ENCODE measurements at places on chromosomes 3 and 15. TPM values are rescaled to one million over a fixed set of nuclear protein-coding genes. Genes with fewer than 3 reads are reported as not detected.

Gene CMTM7
- polyA plus RNA-seq = 73.0 TPM

DNA sequence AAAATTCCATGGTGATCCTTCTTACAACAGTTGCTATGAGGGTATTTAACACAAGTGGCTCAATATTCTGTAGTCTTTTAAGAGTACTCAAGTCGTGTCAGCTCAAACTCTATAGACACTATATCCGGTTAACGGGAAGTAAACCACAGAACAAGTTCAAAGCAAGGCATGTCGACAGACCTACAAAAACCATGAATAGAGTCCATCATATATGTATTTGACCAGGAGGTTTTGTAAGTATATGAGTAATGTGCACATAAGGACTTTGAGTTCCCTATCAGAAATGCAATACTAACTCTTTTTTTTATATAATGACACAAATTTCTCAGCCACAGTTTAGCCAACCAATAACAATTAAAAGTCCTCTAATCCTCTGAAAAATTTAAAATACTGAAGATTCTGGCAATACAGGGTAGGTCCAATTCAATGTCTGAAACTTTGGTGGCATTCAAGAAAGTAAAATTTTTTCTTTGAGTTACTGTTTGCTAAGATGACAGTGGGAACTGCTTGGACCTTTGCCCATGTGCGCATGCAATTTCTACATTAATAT is 93.7 kb downstream of the NEK10 start:
- DNase-seq = no peak

Gene ZNF385D
- 23.7 TPM for polyA plus RNA-seq

DNA sequence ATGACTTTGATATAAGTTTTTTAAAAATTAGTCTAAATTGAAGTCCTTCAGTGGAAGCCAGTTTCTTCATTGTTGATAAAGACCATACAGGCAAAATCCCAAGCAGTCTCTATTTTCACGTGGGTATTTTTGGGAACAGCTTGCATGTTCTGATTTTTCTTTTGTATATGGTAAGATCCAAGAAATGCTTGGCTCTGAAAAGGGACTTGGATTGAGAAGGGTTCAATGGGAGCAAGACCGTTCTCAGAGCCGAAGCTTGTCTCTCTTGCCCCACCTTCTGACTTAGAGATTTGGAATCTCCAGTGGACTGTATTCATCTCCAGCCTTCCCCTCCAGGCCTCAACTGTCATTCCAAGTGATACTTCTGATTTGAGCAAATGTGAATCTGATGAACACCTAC is 175.5 kb downstream of the CHDH start:
- DNase-seq = no peak

Gene LIPC
- polyA plus RNA-seq = 0.31 TPM

Gene CAND2
- 5.6 TPM for polyA plus RNA-seq

Gene AHSG
- polyA plus RNA-seq = not detected

- DNase-seq = peak; percentile 14
Observed at GRCh38 chr15:36598529-36599177, 19.2 kb downstream of the CDIN1 start.

- no peak for DNase-seq
Observed at GRCh38 chr3:134377896-134378295, 3.6 kb upstream of the AMOTL2 start.

Gene TRIM42
- not detected for polyA plus RNA-seq

- DNase-seq = peak; percentile 56
Observed at GRCh38 chr15:64686130-64686735, 89.2 kb downstream of the RBPMS2 start.

GRCh38 chr15:25713736-25714537 is 149.2 kb downstream of the ATP10A start:
- DNase-seq = no peak

Gene RBPMS2
- 6.1 TPM for polyA plus RNA-seq

Gene HESX1
- polyA plus RNA-seq = 3.9 TPM

Gene DPPA4
- 3.6 TPM for polyA plus RNA-seq

DNA sequence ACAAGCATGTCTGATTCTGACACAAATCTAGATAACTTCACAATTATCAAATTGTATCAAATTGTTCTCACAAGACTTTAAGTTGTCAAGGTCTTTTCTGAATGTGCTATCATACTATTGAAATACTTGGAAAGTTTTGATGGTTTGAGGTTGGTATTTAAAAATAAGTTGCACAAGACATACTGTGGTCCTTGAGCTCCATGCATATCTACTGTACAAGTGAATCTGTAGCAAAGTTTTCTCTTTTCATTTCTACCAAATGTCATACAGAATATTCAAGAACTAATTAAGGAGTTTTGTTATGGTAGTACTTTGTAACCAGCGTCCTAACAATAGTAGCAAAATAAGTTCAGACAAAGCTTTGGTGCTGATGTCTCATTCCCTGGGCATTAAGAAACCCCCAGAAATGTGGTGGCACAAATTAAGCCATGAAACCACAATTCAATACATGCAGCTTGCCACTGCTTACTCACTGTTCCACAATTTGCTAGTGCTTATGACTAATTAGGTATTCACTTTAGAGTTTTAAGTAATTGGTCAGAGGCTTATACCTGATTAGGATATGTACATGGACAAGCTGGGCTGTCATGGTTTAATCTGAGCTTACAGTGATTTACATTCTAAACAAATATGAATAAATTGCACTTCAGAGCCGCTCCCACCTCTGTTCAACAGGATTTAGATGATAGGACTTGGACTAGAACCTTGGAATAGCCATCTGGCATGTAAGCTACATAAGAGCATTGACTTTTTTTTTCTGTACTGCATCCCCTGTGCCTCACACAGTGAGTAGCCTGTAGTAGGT is 8.8 kb downstream of the TBC1D23 start:
- DNase-seq = no peak

DNA sequence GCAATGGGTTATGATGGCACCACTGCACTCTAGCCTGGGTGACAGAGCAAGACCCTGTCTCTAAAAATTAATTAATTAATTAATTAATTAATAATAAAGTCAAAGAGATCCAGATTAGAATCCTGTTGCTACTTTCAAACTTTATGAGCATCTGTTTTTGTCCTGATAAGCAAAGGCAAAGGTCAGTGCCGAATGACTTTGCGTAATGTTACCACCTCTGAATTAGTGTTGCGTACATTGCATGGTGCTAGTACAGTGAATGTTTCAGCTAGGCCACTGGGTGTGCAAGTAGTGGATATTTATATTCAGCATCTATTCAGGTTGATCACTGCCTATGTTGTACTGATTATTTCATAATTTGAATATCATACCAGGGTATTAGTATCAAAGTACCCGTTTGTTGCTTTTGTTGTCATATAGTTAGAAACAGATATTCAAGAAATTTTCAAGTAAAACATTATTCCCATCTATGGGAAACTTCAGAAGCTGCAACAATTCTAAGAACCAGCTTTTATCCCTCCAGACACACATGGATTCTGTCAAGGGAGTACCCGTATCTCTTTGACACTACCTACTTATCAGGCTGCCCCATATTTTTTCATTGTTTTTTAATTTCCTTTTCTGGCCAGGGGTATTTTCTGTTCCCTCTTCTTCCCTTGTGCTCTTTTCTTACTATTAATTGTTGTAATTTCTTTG is 127.1 kb upstream of the GRM7 start:
- no peak for DNase-seq

DNA sequence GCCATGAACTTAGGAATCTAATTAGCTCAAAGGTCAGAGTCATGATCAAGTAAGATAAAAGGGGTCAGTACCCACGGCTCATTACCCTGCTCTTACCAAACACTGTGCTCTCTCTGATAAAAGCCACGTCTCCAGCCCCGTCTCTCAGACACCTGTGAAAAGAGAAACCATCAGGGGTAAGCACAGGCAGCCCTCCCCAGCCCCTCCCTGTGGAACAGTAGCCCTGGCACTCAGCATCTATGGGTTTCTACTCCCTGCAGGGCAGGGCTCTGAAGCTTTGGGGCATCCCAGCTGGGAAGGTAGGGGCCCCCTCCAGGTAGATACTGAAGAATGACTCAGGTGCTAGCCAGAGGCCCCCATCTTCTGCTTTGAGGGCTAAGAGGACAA is 10.5 kb downstream of the LTF start:
- no peak for DNase-seq

DNA sequence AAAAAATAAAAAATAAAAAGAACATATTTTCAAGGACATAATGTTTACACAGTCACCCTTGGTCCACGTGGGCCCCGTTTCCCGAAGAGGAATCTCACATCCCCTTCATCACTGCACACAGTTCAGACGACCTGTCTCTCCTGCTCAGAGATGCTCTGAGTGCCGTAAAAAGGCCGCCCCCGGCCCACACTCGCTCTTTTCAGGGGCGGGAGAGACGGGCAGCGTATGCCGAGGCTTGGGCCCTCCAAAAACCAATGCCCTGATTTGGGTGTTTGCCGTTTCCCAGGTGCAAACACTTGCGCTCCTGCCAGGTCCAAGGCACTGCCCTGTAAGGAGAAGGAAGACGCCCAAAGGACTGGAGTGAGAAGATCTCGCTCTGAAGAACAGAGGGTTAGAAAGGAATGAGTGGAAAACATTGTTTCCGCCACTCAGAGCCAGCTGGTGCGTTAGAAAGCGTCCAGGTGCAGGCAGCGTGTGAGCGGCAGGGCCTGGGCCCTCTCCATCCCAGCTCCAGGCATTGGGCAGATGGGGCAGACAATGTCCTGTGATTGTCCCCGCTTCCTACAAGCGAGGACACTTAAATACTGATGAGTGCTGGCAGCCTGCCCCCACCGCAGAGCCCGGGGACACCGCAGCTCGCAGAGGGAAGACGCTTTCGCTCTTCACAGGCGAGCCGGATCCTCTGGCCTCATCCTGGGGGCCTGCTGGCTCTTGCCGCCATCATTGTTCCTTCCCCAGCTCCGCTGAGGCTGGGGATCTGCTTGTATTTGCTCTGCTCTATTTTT is 53.2 kb downstream of the NIPA2 start:
- DNase-seq = no peak

GRCh38 chr3:61449327-61450040 is 111.9 kb upstream of the PTPRG start:
- DNase-seq = no peak

GRCh38 chr15:40369971-40370370 is 12.0 kb downstream of the DISP2 start:
- DNase-seq = no peak

DNA sequence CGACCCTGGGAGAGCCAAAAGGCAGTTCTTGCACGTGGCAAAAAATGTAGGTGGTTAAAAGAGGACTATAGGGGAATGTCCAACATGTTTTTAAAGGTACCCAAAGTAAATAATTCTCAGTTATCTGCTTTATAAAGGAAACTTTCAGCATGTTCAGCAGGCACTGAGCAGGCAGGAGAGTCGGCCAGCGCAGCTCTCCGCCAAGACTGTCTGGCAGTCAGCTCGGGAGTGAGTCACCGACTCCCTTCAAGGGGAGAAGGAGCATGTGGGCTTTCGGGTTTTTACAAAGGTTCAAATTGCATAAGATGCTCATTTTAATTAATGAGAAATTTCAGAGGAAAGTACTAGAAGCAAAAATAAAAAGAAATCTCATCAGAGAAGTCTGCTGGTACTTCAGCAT is 7.0 kb downstream of the GABRA5 start:
- DNase-seq = no peak

DNA sequence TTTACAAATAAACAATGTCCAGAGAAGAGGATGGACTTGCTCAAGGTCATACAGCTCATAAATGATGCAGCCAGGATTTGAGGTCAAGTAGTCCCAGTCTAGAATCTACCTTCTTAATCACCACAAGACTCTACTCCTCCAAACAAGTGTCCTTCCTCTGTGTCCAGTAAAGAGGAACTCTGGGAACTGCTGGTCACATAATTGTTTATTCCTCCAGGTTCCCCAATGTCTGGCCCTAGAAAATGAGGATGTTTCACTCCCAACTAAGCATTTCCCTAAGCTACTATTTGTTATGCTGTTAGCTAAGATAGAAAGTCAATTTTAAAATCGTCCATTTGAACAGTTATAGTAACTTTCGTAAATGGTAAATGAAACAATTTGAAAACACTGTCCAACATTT is 192.4 kb downstream of the FHIT start:
- DNase-seq = no peak

Gene TMEM212
- 2.6 TPM for polyA plus RNA-seq

Gene ADGRG7
- polyA plus RNA-seq = not detected

DNA sequence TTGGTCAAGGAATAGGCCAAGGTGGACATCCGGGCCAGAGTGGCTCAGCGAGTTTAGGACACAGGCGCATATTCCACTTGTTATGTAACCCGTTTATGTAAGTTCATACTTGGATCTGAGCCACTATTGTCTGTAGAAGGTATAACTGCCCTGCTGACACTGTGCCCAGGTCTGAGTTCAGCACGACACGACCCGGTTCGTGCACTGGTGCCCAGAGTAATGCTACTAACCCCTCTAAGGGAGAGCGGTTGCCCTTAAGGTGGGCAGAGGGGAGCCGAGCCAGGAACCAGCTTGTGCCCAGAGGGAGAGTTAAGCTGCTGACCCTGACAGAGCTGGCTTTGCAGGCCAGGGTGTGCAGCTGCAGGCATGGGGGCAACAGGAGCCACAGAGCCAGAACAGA is 1.9 kb upstream of the ULK4 start:
- no peak for DNase-seq

DNA sequence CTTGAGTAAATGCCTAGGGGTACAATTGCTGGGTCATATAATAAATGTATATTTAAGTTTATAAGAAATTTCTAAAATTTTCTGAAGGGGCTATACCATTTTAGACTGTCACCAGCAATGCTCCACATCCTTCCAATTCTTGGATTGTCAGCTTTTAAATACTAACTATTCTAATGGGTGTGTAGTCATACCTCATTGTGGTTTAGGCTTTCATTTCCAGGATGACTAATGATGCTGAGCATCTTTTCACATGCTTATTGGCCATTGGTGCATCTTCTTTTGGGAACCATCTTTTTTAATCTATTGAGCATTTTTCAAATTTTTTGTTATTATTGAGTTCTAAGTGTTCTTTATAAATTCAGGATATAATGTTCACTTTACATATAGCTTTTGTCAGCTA is 52.5 kb upstream of the CORO2B start:
- DNase-seq = no peak

Gene ATP6V1A
- polyA plus RNA-seq = 50.6 TPM
